ENCODE measurements at places on chromosomes 13 and 19. TPM values are rescaled to one million over a fixed set of nuclear protein-coding genes. Genes with fewer than 3 reads are reported as not detected.
A peak's percentile ranks its signal among the peaks of the same experiment; 100 is the strongest.

- no peak for DNase-seq
Measured at GRCh38 chr13:44165221-44165888, 208.3 kb upstream of the SERP2 start.

The GAPDHS gene
- not detected for total RNA-seq

DNA sequence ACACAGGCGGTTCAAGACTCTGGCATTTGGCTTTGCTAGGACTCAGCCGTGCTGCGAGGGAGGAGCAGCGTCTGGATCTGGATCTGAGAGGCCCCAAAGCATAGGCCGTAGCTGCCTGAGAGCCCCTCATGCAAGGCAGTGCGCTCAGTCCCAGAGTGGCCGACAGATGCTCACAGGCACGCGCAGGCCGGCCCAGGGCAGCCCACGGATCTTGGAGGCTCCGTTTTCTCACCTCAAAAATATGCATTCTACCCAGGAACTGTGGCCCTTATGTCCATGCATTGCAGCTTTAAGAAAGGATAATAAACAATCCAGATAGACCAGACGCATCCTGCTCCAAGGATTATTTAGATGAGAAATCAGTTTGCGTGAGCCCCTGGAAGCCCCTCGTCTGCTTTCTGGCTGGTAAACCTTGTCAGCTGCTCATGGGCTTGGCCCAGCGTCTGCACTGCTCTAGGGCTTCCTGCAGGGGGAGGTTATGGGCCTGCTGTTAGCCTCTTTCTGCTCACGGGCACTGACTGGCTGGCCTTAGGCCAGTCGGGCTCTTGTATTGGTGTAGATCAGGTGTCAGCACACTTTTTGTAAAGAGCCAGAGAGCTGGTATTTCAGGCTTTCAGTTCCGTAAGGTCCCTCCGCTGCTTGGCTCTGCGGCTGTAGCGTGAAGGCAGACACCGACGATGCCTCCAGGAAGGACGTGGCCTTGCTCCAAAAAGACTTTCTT, 24.2 kb downstream of the TEX29 start:
- DNase-seq: peak; percentile 20

- no peak for DNase-seq
Measured at GRCh38 chr19:46731584-46731983, 14.3 kb upstream of the FKRP start.

The KLK1 gene
- 1.7 TPM for total RNA-seq

DNA sequence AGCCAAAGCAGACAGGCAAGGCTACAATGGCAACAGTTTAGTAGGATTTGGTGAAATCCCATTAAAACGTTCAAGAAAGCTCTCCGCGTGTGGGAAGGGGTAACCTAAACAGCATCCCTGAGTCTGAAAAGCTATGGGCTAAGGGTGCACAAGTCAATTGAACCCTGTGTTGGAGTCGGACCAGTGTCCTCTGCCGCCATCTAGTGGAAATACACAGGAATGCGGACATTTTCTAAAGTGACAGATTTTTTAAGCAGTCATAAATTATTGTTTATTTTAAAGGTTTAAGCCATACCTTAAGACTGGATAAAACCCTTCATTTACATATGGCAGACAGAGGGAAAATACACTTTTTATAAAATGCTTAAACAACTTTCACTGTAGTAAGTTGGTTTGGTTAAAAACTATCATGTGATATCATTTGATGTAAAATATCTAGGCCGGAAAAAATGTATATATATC, 26.5 kb upstream of the LSM14A start:
- no peak for DNase-seq

- DNase-seq: no peak
Measured at GRCh38 chr19:47228937-47229675, 1.9 kb downstream of the BBC3 start.

GRCh38 chr19:4682417-4683200, 12.5 kb upstream of the MYDGF start:
- no peak for DNase-seq

The GJB6 gene
- total RNA-seq: not detected

The SNRPA gene
- total RNA-seq: 40.5 TPM

- no peak for DNase-seq
Measured at GRCh38 chr19:1471515-1472160, 7.4 kb downstream of the C19orf25 start.

- DNase-seq: no peak
Measured at GRCh38 chr19:2051773-2052704, 995 bp upstream of the MKNK2 start.

DNA sequence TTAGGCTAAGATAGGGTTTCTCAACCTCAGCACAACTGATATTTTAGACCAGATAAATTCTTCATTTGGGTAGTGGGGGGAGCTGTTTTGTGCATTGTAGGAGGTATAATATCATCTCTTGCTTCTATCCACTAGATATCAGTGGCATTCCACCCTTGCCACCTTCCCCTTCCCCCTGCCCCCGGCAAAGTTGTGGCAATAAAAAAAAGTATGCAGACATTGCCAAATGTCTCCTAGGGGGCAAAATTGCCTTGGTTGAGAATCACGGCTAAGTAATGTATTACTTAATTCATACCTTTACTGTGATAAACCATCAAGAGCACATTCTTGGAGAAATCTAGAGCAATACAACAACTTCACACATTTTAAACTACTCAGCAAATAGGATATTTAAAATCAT, 51.4 kb downstream of the UBL3 start:
- DNase-seq: no peak

- DNase-seq: no peak
Measured at GRCh38 chr19:22332924-22333323, 46.7 kb downstream of the ZNF729 start.

The POLR2E gene
- 83.5 TPM for total RNA-seq

GRCh38 chr13:30907121-30907861, 1.2 kb downstream of the MEDAG start:
- no peak for DNase-seq

DNA sequence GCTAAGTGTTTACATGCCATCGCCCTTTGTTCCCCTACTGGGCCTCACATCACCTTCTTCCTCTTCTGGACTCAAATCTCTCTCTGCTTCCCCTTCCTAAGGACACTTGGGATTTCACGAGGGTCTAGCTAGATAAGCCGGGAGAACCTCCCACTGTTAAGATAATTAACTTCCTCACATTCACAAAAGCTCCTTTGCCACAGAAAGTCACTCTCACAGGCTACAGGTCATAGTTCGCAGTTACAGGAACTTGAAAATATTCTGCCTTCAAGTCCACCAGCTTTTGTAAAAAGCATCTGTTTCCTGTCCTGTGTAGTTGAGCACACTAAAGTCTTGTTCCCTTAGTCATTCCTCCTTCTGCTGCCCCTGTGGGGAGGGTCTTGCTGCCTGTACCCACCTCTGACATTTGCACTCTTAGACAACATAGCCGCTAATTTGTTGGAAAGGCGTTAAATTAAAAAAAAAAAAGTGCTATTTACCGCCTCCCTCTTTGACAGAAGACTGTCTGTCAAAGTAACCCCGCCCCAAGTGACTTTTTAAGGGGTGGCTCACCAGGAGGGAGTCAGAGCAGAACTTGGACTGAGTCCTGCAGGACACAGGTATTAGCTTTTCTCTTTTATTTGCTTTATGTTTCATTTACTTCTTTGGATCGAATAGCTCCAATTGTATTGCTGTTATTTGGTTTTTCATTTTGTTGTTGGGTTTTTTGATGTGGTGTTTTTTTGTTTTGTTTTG, 26.8 kb upstream of the CEACAM21 start:
- DNase-seq: no peak

- DNase-seq: no peak
Measured at GRCh38 chr13:97385146-97385545, 48.8 kb upstream of the RAP2A start.

The SBK2 gene
- total RNA-seq: not detected

DNA sequence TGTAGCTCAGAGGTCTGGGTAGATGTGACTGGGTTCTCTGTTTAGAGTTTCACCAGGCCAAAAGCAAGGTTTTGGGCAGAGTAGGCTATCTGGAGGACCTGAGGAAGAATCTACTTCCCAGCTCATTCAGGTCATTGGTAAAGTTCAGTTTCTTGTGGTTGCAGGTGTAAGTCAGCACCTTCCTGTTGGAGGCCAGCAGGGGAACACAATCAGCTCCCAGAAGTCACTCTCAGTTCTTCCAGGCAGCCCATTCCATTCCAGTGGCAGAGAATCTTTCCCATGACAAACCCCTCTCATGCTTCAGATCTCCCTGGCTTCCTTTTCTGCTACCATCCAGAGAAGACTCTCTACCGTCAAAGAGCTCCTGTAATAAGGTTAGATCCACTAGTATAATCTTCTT, 176.2 kb upstream of the UFM1 start:
- no peak for DNase-seq

GRCh38 chr13:42495255-42495654, 78.7 kb upstream of the TNFSF11 start:
- no peak for DNase-seq

The MYADM gene
- 234 TPM for total RNA-seq

GRCh38 chr13:96782186-96782585, 212.1 kb downstream of the OXGR1 start:
- DNase-seq: no peak

GRCh38 chr19:1884719-1885334, 469 bp downstream of the ABHD17A start:
- DNase-seq: no peak

The HCST gene
- total RNA-seq: 18.7 TPM

GRCh38 chr13:23081901-23082300, 98.9 kb upstream of the SGCG start:
- no peak for DNase-seq

The SH3GL1 gene
- 69.7 TPM for total RNA-seq

DNA sequence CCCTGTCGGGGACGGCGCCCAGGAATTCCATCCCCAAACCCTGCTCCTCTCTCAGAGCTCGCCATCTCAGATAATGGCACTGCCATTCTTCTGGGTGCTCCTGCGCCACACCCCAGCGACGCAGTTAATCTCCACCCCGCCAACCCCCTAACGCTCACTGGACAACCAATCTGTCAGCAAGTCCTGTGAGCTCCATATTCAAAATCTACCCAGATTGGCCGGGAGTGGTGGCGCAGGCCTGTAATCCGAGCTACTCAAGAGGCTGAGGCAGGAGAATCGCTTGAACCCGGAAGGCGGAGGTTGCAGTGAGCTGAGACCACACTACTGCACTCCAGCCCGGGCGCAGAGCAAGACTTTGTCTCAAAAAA, 18.6 kb downstream of the FCGBP start:
- no peak for DNase-seq

DNA sequence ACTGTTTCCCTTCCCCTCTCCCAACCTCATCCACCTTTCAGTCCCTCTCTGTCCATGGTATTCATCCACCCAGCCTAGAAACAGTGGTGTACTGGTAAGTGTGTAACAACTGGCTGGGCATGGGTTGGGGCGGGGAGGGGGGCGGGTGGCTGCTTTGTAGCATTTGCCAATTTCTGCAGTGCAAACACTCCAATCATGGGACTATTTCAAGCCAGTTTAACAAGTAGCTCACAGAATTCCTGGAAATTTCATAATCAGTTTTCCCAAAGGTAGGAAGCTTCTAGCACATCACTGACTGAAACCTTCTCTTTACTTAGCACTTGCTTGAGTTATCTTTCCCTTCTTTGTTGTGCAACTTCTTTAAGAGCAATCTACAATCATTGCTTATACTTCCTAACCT, 100.8 kb upstream of the WASF3 start:
- no peak for DNase-seq

DNA sequence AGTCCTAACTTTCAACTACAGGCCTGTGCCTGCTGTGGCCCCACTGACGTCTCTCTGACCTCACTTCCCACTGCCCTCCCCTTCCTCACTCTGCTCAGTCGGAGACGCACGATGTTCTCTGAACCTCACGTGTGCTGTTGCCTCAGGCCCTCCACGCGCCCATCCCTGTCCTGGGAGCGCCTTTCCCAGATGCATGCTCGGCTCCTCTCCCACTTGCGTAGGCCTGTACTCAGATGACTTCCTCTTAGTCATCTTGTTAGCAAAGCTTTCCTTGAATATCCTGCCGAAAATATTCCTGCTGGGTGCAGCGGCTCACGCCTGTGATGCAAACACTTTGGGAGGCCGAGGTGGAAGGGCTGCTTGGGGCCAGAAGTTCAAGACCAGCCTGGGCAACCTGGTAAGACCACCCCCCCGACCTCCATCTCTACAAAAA, 9.3 kb upstream of the SYT5 start:
- no peak for DNase-seq

The CEACAM8 gene
- total RNA-seq: not detected

GRCh38 chr19:3975144-3975543, 4.2 kb upstream of the DAPK3 start:
- DNase-seq: no peak

The DMKN gene
- total RNA-seq: 25.9 TPM

GRCh38 chr13:30466358-30466714, 600 bp upstream of the HMGB1 start:
- DNase-seq: no peak

The ZSCAN18 gene
- total RNA-seq: 58.6 TPM

The S1PR5 gene
- 0.99 TPM for total RNA-seq

The UBE2S gene
- total RNA-seq: 13.2 TPM
